ENCODE measurements at places on chromosomes 1 and 21.

GRCh38 chr1:38332649-38333310 lies 286.2 kb upstream of the POU3F1 start:
- DNase-seq = no peak

GRCh38 chr1:109530457-109531087 lies 9.1 kb upstream of the GPR61 start:
- DNase-seq = no peak

- DNase-seq = no peak
Measured at GRCh38 chr21:45403133-45403824, 1.7 kb upstream of the COL18A1 start.

DNA sequence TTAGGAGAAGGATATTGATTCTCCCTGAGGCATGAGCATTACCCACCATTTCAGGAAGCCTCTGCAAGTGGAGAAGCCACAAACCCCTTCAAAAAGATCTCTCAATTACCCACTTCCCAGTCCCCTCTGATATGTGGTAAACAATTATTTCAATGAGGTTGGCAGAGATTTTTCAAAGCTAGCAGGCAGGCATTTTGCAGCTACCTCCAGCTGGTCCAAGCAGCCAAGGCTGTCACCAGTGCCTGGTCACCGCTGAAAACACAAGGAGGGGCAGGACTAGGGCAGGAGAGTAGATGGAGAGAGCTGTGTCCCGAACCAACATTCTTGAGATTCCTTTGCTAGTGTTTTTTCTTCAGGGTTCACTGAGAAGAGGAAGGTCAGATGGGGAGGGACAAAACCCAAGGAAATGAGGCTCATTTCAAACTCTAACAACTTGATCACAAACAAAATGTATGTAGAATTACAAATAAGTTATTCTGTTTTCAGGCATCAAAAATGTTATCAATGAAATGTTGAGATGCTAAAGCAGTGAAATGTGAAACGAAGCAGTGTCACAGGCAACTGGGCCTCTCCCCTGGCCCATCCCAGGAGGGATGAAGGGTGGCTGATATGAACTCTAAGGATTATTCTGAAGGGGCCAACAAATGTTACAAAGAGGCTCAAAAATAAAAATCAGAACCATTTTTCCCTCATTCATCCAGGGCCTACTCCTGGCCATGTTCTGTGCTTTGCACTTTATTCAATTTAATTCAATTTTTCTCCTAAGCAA lies 22.3 kb downstream of the APP start:
- no peak for DNase-seq

DNA sequence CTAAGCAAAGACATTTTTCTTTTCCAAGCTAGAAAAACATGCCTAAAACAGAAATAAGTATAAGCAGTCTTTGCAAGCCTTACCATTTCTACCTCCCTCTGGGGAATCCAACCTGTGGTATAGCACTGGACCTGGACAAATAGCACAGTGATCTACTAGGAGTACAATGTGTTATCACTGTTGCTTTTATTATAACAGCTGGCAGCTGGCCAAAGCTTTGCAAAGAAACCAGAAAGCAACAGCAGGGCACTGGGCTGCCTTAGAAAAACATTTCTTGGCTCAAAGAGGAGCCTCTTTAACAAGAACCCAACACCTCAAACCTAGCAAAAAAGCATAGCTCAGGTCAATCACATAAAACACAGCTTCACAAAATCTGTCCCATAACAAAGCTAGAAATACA lies 294.5 kb upstream of the GREM2 start:
- DNase-seq = no peak

DNA sequence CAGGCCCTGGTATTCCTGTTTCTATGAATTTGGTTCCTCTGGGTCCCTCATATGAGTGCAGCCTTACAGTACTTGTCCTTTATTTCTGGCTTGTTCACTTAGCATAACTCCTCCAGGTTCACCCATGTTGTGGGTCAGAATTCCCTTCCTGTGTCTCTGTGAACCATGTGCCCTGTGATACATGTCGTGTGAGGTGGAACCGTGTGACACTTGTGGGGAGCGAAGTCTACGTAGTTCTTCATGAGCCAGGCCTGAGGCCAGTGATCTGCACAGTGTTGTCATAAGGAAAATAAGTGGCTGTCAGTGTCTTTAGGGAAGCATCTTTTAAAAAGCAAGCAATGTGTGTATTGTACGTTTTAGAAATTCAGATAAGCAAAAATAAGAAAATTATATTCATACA lies 122.8 kb downstream of the GALNT2 start:
- DNase-seq = no peak
